Activated T-helper 9 cell treated with anti-CD3 and anti-CD28 coated beads, Interleukin-2, amount 50 U/mL, for 16 hours (primary cell): ENCODE measurements at places on chromosomes 16 and 17.

GRCh38 chr16:57411362-57411976 is 6.9 kb downstream of the CCL17 start:
- no peak for DNase-seq

DNA sequence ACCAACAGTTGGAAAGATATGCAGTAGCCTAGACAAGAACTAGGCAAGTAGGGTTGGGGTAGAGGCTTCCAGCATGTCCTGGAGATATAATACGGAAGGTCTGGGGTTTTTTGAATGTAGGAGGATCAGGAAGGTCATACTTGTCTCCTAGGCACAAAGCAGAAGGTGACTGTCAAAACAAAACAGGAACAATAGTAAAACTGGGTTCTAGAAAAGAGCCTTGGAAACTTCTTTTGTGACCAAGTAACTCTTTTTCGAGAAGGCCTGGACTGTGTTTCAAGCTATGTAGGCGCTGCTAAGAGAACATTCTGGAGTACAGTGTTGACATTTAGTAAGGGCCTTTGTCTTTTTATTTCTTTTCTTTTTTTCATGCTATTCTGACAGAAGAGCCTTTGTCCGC is 26.9 kb upstream of the TENT4B start:
- no peak for DNase-seq

DNA sequence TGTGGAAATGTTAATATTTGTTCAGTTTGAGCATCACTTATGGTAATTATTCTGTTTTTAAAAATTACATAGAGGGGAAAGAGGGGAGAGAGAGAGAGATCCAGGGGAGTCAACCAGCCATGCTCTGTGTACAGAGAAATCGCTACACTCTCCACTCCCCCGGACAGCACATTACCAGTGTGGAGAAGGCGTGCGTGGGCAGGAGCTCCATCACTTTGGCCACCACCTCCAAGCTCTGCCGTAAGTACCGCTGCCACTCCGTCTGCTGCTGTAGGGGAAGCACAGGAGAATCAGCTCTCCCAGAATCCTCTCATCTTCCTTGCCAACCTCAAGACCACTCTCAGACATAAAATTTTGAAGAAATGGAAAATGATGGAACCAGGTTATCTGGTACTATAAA is 70.2 kb upstream of the GSG1L start:
- DNase-seq = no peak

DNA sequence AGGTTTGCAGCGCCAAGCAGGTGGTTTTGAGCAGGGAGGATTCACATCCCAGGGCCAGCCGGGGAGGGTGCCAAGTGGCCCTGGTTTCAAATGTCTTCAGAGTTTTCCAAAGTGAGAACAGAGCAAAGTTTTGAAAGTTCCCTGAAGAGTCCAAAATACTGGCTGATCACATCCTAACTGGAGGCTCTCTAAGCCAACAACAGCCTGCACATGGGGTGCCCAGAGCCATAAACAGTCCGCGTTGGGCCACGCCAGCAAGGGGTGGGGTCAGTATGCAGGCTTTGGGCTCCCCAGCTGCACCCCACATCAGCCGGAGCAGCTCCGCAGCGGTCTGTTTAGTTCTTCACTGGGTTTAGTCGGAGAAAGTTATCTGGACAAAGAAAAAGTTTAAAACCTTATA is 150.9 kb downstream of the C16orf95 start:
- DNase-seq = no peak

DNA sequence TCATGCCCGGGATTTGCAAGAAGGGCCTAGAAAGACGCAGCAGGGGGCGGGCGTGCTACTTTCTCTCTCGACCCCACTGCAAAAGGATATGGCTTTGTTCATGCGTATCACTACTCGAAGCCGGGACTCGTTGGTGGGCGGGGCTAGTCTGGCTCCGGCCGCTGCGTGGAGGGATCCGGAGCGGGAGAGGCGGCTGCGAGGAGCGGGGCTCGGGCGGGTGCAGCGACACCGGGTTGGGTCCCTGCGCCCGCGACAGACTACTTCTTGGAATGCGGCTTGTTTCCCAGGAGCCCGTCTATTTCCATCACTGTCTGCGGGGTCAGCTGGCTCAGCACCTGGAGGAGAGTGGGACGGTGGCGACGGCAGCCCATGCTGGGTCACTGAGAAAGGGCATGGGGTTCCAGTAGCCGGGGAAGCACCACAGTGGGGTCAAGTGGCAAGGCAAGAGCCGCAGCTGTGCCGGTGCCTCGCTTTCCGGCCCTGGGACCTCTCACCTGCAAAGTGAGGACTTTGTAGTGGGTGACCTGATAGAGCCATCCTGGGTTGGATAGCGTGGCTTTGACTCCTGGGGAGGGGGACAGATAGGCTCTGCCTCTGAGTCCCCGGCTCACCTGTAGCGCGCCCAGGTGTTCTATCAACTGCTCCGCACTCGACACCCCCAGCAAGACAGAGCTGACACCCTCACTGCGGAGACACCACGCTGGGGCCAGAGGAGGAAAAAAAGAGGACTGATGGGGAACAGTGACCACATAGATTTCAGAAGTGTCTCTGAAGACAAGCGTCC is 6.6 kb downstream of the KCNAB3 start:
- DNase-seq = peak; percentile 69

DNA sequence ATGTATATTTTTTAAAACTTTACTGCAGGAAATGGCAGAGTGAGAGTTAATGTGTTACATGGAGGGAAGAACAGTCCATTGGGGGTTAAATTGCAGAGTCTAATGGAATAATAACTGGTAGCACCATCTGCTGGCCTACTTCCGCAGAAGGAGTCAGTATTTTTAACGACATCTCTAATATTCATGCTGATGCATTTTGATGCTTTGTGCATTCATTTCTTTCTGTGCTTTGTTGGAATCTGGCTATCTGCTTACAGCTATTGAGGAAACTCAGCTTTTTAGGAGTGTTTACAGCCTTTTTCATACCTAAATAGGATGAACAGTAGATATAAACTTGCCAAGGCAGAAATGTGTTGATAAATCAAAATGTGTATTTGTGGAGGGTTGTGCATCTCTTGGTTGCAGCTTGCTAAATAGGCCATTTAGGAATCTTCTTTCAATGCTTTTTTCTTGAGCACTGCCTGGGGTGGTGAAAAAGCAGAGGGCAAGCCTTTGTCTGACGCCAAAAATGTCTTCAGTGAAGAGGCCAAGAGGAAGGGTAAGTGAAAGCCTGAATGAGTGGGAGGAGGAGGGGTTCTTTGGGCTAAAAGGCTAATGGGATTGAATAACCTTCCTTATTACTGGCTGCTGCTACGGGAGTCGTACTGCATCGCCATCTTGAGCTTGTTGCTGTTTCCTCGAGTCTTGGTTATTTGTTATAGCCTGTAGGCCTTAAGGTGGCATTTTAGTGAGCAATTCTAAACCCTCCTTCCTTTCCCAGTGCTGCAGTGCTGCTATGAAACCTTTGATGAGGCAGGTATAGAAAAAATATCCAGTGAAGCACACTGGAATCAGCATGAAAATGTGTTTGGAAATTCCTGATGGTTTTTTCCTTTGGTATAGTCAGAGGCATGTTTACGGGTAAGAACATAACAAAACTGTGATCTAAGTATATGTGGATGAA is 153.3 kb downstream of the CHD9 start:
- no peak for DNase-seq

- no peak for DNase-seq
Observed at GRCh38 chr17:74713171-74713755, 540 bp upstream of the CD300LF start.

DNA sequence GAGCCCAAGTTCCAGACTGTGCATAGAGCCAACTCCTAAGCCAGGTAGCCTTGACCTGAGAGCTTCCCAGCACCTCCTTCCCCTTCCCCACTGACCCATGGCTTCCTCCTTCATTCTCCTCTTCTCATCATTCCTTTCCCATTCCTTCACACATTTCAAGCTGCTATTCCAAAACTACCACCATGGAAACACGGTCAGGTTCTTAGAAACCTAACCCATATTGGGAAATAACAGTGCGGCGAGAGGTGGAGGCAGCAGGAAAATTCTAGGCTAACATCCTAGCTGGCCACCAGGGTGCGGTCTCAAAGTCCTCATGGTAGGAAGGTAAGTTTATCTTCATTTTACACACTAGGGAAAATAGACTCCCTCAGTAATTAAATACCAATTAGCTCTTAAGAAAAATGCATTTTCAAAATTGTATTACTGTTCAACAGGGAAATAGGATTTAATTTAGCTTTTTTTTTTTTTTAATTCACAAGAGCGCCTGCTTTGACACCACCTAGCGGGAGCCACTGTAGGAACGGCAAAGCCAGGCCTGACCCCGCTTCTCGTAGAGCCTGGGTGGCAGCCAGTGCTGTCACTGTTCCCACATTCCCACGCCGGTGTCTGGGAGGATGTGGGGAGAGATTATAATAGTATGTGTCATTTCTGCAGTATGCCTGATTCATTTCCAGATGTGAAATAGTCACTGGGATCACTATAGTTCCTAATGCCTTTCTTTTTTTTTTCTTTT is 14.0 kb upstream of the SPHK1 start:
- DNase-seq = no peak

DNA sequence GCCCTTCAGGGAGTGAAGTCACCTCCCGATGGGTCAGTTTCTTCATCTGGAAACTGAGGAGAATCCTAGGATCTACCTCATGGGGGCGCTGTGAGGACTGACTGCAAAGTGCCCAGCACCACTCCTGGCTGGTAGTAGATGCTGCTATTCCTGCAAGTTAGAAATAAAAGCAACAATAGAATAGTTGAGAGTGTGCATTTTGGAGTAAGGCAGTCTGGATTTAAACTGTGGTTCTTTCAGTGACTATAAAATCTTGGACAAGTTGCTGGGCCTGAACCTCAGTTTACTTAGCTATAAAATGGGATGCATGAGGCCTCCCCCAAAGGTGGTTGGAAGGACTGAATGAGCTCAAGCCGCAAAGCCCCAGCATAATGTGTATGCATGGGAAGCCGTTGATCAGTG is 70.6 kb downstream of the CYB5B start:
- peak; percentile 11 for DNase-seq

DNA sequence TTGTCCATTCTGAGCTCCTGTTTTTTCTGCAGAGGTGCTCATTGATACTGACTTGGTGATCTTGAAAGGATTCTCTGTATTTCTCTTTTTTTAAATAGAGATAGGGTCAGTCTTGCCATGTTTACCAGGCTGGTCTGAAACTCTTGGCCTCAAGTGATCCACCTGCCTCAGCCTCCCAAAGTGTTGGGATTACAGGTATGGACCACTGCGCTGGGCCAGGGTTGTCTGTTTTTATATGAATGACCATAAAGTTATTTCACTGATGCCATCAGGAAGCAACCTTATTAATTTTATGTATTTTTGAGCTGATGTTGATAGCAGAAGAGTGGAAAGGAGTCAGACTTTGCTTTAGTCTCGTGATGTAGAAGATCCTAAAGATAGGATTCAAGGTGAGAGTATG is 35.7 kb upstream of the METTL9 start:
- no peak for DNase-seq

DNA sequence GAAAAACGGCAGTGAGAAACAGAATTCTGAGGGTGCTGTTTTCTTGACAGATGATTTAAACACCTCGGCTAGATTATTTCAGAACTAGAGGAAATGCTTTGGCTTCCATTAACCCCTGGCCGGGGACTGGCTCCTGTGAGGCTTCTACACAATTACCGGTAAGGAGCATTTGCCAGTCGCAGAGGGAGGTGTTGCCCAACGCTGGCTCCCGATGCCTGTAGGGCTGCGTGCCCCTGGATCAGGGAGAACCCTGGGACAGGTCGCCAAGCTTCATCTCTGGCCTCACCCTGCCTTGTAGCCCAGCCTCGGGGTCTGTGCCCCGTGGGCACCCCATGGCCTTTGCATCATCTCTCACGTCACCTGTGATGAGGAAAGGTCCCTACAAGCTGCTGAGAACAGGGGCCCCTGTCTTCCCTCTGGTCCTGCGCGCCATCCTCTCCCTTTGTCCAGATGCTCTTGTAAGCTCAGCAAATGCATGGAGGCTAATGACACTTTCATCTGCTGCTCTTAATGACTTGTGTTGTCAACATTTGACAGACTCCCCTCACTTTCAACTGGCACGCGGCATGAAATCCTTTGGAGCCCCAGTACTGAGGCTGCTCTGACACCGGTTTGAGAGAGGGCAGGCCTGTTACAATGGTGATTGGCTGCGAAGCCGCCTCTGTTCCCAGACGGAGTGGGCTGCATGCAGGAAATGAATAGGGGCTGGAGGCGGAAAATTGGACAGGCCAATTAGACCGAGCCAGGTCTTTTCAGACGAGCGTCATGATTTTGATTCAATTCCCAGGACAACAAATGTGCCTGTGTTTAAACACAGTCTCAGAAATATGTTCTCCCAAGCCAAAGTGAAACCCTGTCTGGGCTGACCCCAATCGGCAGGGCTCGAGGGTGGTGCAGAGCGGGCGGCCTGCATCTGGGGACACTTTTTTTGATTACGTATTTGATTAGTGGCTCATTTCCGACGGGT is 85.5 kb upstream of the DOC2B start:
- no peak for DNase-seq

- DNase-seq = no peak
Observed at GRCh38 chr16:27754788-27755690, 205.1 kb downstream of the KATNIP start.

GRCh38 chr16:14672403-14672971 is 21.6 kb downstream of the PLA2G10 start:
- DNase-seq = no peak

DNA sequence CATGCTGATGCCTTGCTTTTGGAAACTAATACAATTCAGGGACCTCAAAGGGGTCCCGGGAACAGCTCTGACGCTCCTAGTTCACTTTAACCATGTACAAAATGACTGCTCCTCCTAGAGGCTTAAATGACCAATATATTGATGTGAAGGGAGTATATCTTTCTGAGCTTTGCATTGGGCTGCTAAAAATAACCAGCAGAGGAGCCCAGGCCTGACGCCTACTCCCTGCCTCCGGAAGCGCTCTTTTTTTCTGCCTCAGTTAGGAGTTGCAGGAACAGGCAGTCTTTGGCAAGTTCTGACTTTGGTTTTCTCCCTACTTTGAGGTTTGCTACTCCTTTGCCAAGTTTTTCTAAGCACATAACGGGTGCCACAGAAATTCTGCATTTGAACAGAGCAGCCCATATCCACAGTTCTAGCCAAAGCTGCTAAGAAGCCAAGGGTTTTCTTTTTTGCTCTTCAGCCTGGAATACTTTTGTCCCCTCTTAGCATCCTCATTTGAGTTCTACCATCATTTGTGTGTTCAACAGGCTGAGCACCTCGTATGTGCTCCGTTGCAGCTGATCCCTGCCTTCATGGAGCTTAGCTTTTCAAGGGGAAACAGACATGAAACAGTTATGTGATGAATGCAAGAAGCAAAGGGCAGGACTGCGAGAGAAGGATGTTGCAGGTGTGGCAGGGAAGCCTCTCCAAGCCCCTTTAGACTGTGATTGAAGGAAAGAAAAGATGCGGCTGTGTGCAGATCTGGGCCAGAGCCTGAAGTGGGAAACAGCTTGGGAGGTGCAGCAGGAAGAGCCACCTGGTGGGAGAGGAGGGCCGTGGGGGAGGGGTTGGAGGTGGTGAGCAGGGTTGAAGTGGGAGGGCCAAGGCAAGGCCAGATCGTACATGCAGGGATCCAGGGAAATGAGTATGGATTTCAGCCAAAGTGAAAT is 2.8 kb upstream of the NAGPA start:
- DNase-seq = no peak
